ENCODE measurements at places on chromosomes 6 and 20. TPM values are rescaled to one million over a fixed set of nuclear protein-coding genes. Genes with fewer than 3 reads are reported as not detected.

- no peak overlapping the region for H3K27ac ChIP-seq
- no peaks in the 10 kb centered on the region for H3K4me1 ChIP-seq
- H3K27me3 ChIP-seq = no peaks in the 10 kb centered on the region
- no peaks in the 10 kb centered on the region for H3K36me3 ChIP-seq
- no peak for DNase-seq
- H3K4me3 ChIP-seq = no peak overlapping the region
Observed at GRCh38 chr6:87907521-87907920, 140.1 kb upstream of the SPACA1 start.

- no peak overlapping the region for H3K4me3 ChIP-seq
- H3K27ac ChIP-seq = no peak overlapping the region
Observed at GRCh38 chr6:114569669-114570068, 226.8 kb upstream of the HS3ST5 start.

DNA sequence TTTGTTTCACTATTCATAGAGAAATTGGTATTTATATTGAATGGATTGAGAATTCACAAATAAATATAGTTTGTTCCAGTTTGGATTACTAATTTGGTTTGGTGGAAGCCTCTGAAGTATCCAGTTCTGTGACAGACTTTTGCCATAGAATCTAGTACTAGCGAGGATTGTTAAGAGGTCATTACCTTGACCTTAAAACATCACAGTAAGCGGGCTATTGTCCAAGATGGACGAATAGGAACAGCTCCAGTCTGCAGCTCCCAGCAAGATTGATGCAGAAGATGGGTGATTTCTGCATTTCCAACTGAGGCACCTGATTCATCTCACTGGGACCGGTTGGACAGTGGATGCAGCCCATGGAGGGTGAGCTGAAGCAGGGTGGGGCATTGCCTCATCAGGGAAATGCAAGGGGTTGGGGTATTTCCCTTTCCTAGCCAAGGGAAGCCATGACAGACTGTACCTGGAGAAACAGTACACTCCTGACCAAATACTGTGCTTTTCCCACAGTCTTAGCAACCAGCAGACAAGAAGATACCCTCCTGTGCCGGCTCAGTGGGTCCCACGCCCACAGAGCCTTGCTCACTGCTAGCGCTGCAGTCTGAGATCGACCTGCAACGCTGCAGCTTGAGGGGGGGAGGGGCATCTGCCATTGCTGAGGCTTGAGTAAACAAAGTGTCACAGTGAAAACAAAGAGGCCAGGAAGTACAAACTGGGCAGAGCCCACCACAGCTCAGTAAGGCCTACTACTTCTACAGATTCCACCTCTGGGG lies 66.4 kb upstream of the NEDD9 start:
- H3K27me3 ChIP-seq = no peaks in the 10 kb centered on the region
- no peak overlapping the region for H3K27ac ChIP-seq
- H3K4me1 ChIP-seq = peaks cover 8% of the 10 kb centered on the region
- H3K36me3 ChIP-seq = no peaks in the 10 kb centered on the region
- no peak overlapping the region for H3K4me3 ChIP-seq
- DNase-seq = peak; percentile 81

- no peaks in the 10 kb centered on the region for H3K4me1 ChIP-seq
- H3K36me3 ChIP-seq = no peaks in the 10 kb centered on the region
- H3K27ac ChIP-seq = no peak overlapping the region
- no peaks in the 10 kb centered on the region for H3K27me3 ChIP-seq
Observed at GRCh38 chr6:165574220-165575157, 88.6 kb downstream of the PDE10A start.

DNA sequence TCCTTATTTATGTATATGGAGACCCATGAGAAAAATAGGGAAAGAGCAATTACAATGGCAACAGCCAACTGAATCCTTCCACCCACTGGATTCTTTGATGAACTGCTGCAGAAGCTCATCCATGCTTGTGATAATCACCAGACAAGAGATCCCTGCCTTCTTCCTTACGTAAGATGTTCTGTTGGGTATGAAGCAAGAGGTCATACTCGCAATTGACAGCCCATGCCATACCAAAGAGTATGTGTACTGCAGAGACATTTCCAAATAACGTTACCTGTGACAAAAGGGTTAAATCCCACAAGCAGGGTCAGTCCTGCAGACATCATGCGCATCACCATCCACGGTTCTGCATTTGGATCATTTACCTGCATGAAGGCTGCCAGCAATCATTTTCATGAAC lies 27.8 kb downstream of the ELOVL5 start:
- H3K36me3 ChIP-seq = no peaks in the 10 kb centered on the region
- no peak overlapping the region for H3K4me3 ChIP-seq
- no peak overlapping the region for H3K27ac ChIP-seq
- no peaks in the 10 kb centered on the region for H3K27me3 ChIP-seq
- DNase-seq = no peak
- H3K4me1 ChIP-seq = no peaks in the 10 kb centered on the region

- no peaks in the 10 kb centered on the region for H3K4me1 ChIP-seq
- no peak overlapping the region for H3K27ac ChIP-seq
- no peak overlapping the region for H3K4me3 ChIP-seq
- no peak for DNase-seq
Observed at GRCh38 chr20:59269411-59270025, 30.9 kb upstream of the EDN3 start.

DNA sequence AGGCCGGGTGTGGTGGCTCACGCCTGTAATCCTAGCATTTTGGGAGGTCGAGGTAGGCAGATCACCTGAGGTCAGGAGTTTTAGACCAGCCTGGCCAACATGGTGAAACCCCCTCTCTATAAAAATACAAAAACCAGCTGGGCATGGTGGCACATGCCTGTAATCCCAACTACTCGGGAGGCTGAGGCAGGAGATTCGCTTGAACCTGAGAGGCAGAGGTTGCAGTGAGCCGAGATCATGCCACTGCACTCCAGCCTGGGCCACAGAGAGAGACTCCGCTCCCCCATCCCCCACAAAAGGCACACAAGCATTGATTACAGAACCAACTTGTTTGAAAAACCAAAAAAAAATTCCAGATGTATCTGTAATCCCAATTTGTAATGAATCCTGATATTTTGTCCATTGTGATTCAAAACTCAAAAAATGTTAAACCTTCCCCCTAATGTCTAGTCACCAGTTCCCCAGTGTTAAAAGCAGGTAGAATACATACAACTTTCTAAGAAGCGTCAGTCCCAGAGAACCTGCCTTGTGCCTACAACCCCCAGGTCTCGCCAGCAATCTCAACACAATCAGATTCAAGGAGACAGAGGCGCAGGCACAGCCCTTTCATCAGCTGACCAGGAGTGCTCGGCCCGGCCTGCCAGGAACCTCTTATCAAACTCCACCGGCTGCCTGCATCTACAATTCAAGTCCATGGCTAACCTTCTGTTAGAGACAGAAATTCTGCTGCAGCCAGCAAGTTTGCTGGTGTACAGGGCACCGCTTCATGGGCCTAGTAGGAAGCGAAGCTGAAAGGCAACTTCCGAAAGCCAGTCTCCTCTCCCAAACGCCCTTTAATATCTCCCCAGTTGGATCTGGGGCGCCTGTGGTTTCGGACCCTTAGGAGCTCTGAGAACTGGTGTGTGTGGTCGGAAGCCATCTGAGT lies 2.1 kb downstream of the EZR start:
- DNase-seq = peak; percentile 83
- peak overlapping the region; percentile 71 for H3K4me3 ChIP-seq
- H3K36me3 ChIP-seq = no peaks in the 10 kb centered on the region
- peak overlapping the region; percentile 99 for H3K27ac ChIP-seq
- peaks cover 56% of the 10 kb centered on the region for H3K4me1 ChIP-seq
- no peaks in the 10 kb centered on the region for H3K27me3 ChIP-seq

DNA sequence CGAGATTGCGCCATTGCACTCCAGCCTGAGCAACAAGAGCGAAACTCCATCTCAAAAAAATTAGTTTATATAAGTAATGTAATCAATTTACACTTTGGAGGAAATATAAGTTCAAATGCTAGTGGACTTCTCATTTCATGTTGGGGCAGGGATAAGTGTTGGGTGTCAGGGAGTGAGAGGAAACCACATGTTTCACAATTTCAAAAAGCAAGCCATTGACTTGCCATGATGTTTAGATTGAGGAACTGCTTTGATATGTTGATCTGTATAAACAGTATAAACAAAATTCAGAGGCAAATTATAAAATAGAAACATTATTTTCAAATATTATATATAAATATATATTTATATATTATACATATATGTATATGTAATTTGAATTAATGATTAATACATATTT lies 42.7 kb downstream of the FILIP1 start:
- DNase-seq = no peak
- no peaks in the 10 kb centered on the region for H3K36me3 ChIP-seq
- H3K4me3 ChIP-seq = no peak overlapping the region
- H3K4me1 ChIP-seq = no peaks in the 10 kb centered on the region

GRCh38 chr20:22723659-22724058 lies 139.3 kb upstream of the FOXA2 start:
- H3K4me3 ChIP-seq = no peak overlapping the region
- H3K4me1 ChIP-seq = peaks cover 7% of the 10 kb centered on the region
- no peak overlapping the region for H3K27ac ChIP-seq
- H3K27me3 ChIP-seq = no peaks in the 10 kb centered on the region

The STMND1 gene
- total RNA-seq = not detected

The SCRT2 gene
- total RNA-seq = not detected

The PKHD1 gene
- 5.9 TPM for total RNA-seq

The NRN1 gene
- total RNA-seq = not detected

The MEP1A gene
- 0.43 TPM for total RNA-seq

The GPLD1 gene
- 2.8 TPM for total RNA-seq
